Tibial artery (tissue), 4 donors: ENCODE measurements at places on chromosomes 11 and 22.
A peak's percentile ranks its signal among the peaks of the same experiment; 100 is the strongest.

DNA sequence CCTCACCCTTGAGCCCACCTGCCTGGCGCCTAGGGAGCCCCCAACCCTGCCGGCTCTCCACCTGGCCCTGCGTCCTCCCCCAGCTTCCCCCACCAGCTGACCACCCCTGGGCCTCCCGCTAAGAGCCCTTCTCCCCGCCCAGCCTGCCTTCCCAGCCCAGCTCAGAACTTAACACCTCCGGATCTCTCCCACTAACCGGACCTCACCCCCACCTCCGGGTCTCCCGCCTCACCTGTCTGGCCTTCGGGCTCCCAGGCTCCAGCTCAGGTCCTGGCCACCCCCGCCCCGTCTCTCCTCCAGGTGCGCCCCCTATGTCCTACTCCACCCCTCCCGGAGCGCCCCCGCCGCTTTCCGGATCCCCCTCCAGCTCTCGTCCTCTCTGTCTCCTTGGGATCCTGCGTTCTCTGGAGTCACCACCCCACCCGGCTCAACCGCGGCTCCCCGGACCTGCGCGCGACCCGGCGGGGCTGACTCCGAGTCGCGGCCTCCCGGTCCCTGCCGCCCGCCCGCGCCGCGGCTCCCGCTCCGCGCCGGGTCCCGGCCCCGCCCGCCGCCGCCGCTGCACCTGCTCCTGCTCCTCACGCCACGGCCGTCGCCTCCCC is at the start of gene KCNJ11:
TSS of gene KCNJ11 (minus strand) at position 51 of the 602 bp plus-strand sequence. CDS start 568 bp downstream, outside the sequence.
- peak within 1 kb of the TSS; percentile 28 for H3K27ac ChIP-seq
- H3K27me3 ChIP-seq, result no peaks in the 10 kb centered on the region
- no peak for DNase-seq
- H3K36me3 ChIP-seq, result no peaks in the 10 kb centered on the region
- H3K4me3 ChIP-seq, result peak within 1 kb of the TSS; percentile 68
- H3K4me1 ChIP-seq, result peaks cover 17% of the 10 kb centered on the region

- H3K4me3 ChIP-seq, result no peak overlapping the region
- H3K4me1 ChIP-seq, result no peaks in the 10 kb centered on the region
- peaks cover 63% of the 10 kb centered on the region for H3K36me3 ChIP-seq
- DNase-seq, result no peak
- no peak overlapping the region for H3K27ac ChIP-seq
Measured at GRCh38 chr11:94866936-94867795, 99.0 kb downstream of the AMOTL1 start.

DNA sequence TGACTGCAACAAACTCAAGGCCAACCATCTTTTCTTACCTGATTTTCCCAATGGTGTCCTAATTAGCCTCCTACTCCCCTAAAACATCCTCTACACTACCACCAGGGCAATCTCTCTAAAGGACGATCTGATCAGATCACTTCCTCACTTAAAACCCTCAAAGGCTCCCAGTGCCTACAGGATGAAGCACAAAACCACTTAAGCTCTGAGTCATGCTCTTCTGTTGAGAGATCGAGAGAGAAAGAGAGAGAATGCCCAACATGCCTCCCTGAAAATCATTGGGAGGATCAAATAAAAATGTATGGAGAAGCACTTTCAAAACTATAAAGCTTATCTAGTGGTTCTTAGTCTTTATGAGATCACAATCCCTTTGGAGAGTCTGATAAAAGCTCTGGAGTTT is 171.1 kb downstream of the CADM1 start:
- no peak overlapping the region for H3K27ac ChIP-seq
- H3K27me3 ChIP-seq, result no peaks in the 10 kb centered on the region
- no peaks in the 10 kb centered on the region for H3K4me1 ChIP-seq
- no peaks in the 10 kb centered on the region for H3K36me3 ChIP-seq
- no peak overlapping the region for H3K4me3 ChIP-seq
- DNase-seq, result no peak

DNA sequence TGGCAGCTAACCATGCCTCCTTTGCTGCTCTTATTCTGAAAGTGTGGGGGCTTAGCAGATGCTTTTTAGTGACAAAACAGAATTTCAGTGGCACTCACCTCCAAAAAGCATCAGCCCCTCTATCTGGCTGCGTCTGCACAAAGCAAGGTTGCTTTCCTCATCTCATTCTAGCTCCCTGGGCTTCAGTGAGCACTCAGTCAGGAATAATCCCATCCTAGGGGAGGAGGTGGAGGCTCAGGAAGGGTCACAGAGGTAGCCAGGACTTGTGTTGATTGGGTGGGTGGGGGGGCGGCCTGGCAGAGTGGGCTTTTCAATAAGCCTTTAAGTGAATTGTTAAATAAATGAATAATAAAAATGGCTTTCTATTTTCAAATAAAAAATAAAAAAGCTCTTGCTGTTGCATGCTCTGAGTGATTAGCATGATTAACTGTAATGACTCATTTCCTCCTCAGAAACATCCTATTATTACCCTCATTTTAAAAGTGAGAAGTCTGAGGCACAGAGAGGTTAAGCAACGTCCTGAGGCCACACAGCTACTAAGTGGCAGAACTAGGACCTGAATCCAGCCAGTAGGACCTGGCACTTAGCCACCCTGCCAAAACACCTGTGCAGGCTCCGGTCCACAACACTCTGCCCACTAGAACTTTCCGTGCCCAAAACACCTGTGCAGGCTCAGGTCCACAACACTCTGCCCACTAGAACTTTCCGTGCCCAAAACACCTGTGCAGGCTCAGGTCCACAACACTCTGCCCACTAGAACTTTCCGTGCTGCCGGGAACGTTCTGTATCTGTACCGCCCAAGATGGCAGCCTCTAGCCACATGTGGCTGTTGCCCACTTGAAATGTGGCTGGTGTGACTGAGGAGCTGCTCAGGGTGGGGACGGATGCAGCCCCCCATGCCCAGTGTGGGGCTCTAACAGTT is 5.5 kb downstream of the B3GAT1 start:
- H3K27ac ChIP-seq, result no peak overlapping the region
- H3K36me3 ChIP-seq, result no peaks in the 10 kb centered on the region
- no peak overlapping the region for H3K4me3 ChIP-seq
- no peak for DNase-seq
- no peaks in the 10 kb centered on the region for H3K4me1 ChIP-seq

- H3K4me1 ChIP-seq, result no peaks in the 10 kb centered on the region
- no peaks in the 10 kb centered on the region for H3K36me3 ChIP-seq
- no peak for DNase-seq
- no peaks in the 10 kb centered on the region for H3K27me3 ChIP-seq
- no peak overlapping the region for H3K4me3 ChIP-seq
- no peak overlapping the region for H3K27ac ChIP-seq
Measured at GRCh38 chr22:49271831-49272230, 555.8 kb downstream of the BRD1 start.
